ENCODE measurements at places on chromosomes 1 and 21.

- DNase-seq: no peak
Observed at GRCh38 chr1:182589520-182589919, 464 bp upstream of the RNASEL start.

DNA sequence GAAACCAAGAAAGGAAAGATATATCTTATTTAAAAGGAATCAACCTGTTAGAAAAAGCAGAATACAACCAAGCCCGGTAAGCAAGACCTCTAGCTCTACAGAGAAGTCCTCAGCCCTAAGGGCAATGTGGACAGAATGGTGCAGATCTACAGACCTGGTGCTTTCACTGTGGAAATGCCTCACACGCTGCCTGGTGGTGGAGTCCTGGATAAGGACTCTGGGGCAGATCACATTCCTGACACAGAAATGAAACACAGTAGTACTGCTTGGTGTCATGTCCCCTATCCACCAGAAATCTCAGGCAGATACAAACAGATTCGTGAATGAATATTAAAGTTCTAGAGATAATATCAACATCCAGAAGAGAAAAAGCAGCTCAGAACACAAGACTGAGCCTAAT is 6.8 kb downstream of the CNN3 start:
- no peak for DNase-seq

DNA sequence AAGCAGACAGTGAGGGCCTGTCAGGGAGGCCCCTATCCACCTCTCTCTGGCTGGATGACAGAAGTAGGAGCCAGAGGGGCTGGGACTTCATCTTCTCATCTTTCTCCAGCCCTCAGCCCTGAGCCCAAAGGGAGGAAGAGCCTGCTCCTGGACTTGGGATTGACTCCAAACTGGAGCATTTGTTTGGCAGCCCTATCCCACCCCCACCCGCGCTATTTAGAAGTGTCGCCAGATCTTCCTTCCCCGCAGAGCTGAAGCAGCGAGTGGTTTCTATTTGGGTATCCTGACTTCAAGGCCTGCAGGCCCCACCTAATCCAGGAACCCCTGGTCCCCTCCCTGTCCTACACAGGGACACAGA is 9.6 kb downstream of the NES start:
- DNase-seq: no peak

DNA sequence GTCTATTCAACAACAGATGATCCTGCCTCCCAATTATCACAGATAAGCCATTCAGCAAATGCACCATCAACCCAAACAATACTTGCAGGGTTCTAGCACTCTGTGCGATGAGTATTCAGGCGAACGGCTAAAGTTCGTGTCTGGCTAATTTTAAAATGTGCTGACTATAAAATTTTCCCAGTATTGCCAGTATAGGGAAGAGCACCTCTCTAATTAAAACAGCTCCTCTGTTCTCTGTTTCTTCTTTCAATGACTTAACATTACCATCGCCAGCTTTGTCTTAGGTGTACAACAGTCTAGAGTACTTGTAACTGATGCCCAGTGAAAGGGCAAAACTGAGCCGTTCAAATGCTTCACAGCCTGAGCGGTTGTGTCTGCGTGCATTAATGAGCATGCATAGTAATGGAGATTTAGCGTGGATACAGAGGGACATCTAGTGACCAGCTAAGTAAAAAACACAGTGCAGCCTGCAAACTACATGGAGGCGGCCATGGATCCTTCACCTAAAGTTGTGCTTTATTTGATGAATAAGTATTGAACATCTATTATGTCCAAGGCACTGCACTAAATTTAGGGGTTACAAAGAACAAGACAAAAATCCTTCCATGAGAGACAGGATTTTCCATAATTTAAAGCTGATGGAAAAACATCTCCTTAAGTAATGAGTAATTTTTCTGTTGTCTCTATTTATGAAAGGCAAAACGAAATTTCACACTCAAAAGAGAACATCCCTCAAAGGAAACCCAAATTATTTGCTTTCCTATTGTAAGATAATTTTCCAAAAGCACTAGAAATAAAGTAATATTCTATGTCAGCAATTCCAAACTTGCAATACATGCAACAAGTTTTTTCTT is 120.0 kb downstream of the SETD4 start:
- DNase-seq: peak; percentile 81

DNA sequence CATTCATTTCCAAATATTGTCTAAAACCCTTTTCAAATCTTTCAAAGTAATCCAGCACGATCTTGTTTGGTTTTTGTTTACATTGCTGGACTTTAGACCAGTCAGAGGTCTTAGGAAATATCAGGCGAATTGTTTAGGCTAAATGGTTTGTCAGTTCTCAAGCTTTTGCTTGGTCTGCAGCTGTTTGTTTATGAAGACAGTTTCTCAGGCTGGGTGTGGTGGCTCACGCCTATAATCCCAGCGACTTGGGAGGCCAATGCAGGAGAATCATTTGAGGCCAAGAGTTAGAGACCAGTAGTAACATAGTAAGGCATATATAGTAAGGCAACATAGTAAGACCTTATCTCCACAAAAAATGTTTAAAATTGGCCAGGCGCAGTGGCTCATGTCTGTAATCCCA is 77.5 kb downstream of the DNTTIP2 start:
- DNase-seq: peak; percentile 90

DNA sequence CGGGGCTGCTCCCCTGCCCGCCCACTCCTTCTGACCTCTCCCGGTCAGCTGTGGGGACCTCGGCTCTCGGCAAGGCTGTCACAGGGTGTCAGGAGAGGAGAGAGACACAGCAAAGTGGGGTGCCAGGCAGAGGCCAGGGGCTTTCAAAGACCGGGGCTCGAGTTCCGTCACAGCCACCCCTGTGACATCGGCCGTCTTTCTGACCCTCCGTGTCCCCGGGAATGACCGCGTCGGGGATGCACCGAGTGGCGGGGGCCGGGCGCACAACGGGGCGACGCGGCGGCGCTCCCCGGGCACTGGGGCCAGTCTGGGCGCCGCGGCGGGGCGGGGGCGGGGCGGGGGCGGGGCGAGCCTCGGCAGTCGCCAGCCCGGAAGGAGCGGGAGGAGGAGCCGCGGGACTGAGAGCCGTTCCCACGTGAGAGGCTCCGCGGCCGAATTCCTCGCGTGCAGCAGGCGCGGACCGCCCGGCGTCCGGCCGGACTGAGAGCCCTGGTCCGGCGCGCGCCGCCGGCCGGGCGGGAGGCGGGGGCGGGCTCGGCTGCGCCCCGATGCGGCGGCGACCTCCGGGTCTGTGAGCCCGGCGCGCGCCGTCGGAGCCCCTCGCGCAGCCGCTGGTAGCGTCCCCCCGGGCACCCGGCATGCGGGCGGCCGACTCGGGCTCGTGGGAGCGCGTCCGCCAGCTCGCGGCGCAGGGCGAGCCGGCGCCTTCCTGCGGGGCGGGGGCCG is 229.7 kb upstream of the TMEM51 start:
- peak; percentile 81 for DNase-seq

- no peak for DNase-seq
Observed at GRCh38 chr1:160671603-160672517, 25.0 kb upstream of the SLAMF1 start.

DNA sequence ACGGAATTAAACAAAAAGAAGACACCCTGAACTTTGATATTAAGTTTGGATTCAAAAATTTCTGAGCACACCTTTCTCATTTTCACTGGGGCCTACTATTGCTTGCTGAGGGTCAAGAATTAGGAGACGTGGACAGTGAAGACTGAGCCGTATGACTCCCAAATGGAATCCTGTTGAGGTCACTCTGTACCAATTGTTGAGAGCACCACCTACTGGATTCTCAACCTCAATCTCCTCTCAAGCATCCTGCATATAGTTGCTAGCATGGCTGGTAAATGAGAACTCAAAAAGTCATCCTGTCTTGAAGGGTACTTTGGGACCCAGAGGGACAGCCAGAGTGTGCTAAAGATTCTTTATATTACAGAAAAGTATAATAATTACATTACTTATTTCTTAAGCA is 20.2 kb upstream of the MTR start:
- peak; percentile 43 for DNase-seq

DNA sequence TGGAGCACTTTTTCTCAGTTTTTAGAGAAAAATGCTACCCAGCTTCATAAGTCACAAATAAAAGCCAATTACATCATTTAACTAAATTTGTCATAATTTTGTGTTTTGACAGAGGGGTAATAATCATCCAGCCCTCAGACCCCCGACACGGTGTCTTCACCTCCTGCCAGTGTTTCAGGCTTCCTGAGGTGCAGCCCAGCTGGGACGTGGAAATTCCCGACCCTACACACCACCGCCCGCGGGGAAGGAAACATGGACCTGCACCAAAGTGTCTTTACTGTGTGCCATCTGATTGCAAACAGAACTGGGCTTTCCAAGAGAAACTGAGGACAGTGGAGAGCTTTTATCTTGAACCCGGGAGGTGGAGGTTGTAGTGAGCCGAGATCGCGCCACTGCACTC is 7.7 kb upstream of the INAVA start:
- no peak for DNase-seq

- DNase-seq: peak; percentile 22
Observed at GRCh38 chr1:161838362-161838761, 72.2 kb downstream of the ATF6 start.

DNA sequence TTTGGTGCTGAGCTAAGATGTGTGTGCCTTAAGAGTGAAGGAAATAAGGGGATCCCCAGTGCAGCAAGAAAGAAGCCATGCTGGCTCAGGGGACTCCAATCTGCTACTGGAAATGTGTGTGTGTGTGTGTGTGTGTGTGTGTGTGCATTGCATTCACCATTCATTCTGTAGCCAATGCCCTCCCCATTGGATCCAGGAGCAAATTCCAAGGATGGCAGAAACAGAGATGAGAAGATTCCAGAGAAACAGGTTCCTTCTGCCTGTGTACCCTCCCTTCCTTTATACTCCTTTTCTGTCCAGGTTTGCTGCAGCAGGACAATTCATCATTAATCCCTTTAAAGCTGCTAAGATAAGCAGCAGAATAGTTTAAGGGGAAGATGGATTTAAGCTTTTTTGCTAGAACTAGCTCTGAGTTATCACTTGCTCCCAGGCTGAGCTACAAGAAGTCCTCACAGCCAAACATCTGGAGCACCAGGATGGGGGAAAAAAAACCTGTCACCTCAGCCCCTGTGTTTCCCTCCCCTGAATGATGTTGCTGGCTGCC is 3.2 kb downstream of the SLC6A17 start:
- no peak for DNase-seq

DNA sequence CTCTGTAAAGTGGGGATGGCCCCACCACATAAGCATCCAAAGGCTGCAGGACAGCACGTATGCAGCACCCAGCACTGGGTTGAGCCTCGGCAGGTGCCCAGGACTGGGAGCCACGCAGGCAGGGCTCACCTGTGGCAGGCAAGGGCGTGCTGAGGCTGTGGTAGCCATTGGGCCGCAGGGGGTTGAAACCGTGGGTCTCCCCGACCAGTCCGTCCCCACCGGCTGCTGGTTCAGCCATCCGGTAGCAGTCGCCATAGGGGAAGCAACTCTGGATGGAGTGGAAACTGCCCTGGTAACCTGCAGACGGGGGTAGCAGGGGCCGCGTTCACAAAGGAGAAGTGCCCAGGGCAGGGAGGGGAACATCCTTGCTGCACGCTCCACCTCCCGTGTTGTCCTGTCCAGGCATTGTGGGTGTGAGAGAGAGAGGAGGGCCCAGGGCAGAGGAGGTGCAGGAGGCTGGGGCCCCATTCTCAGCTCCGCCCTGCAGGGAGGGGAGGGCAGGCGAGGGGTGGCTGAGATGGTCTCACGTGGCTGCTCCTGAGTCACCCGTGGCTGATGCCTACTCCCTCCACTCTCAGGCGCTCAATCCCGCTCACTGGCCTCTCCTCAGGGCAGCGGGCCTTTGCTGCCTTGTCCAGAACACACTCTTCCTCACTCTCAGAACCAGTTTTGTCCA is 49.9 kb downstream of the DMRTB1 start:
- DNase-seq: peak; percentile 41

DNA sequence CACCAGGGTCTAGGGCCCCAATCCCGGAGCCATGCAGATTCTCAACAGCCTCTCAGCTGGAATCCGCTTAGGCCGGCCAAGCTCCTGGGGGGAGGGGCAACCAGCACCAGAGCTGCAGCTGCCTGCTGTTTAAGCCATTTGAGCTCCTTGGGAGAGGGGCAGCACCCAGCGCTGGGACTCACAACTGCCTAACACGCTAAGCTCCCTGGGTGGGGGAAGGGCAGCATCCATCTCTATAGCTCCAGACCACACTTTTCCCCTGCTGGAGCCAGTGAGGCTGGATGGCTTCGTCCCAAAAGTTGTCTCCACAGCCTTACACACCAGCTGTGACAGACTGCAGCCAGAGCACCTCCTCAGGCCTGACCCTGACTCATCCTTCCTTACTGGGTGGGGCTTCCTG is 6.9 kb upstream of the PTGFR start:
- peak; percentile 8 for DNase-seq

DNA sequence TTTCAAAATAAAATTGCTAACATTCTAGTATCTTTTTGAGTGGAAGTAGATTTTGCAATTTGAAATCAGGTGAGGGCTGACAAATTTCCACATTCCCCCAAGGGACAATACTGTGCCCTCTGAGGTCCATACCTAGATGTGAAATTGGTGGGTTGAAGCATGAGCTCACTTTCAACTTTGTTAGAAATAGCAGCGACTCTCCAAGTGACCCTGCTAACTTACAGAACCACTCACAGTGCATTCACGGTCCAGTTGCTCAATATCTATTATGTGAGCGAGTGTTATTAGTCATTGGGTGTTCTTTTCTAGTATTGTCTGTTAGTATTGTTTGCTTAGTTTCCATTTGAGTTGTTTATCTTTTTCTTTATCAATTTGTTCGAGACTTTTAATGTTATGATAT is 53.6 kb upstream of the ASB17 start:
- peak; percentile 84 for DNase-seq

GRCh38 chr21:45209046-45209445 is 78.6 kb downstream of the POFUT2 start:
- peak; percentile 82 for DNase-seq

- peak; percentile 41 for DNase-seq
Observed at GRCh38 chr1:3695326-3696217, 43.3 kb downstream of the TP73 start.

DNA sequence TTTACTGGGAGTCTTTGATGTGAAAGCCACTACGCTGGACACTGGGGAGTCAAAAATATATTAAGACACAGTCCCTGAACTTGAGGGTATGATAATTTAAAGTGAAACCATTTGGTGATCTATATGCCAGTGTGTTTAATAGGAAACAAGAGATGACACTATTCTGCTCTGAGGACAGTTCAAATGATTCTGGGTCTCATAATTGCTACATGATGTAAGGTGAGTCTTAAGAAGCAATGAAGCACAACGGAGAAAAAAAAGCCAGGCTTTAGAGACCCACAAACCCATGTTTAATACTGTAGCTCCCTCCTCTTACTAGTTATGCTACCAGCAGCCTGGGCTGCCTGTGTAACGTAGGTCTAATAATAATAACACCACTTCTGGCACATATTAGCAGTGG is 14.2 kb upstream of the LRRC8D start:
- no peak for DNase-seq

GRCh38 chr1:220565670-220566069 is 37.7 kb downstream of the MARK1 start:
- DNase-seq: no peak

DNA sequence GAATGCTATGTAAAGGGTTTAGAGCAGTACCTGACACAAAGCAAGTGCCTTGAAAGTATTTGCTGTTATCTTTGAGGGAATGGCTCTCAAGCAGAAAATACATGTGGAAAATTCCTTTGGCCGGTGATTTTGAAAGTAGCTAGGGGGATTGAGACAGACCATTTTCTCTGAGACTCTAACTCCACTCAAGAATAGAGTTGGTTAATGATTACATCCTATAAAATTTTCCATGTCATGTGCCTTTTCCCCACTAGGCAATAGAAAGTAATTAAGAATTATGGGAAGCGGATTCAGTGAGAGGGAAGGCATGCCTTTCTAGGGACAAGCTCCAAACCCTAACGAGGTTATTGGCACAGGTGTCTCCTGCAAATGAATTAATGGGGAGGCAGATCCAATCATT is 276.0 kb downstream of the GPATCH2 start:
- DNase-seq: no peak
